Stimulated activated CD4-positive, alpha-beta T cell treated with anti-CD3 and anti-CD28 coated beads, Interleukin-15, amount 100 ng/mL, for 24 hours (primary cell): ENCODE measurements at places on chromosomes 3 and 15.

DNA sequence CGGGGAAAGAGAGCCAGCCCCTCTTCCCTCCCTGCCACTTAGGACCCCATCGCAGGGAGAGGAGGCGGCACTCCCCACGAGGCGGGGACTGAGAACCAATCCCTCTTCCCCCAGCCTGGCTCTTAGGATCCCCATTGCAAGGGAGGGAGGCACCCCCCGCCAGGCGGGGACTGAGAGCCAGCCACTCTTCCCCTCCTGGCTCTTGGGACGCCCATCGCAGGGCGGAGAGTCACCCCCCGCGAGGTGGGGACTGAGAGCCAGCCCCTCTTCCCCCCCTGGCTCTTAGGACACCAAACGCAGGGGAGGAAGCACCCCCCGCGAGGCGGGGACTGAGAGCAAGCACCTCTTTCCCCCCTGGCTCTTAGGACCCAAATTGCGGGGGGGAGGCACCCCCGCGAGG lies 34.2 kb upstream of the SSUH2 start:
- no peak for DNase-seq

DNA sequence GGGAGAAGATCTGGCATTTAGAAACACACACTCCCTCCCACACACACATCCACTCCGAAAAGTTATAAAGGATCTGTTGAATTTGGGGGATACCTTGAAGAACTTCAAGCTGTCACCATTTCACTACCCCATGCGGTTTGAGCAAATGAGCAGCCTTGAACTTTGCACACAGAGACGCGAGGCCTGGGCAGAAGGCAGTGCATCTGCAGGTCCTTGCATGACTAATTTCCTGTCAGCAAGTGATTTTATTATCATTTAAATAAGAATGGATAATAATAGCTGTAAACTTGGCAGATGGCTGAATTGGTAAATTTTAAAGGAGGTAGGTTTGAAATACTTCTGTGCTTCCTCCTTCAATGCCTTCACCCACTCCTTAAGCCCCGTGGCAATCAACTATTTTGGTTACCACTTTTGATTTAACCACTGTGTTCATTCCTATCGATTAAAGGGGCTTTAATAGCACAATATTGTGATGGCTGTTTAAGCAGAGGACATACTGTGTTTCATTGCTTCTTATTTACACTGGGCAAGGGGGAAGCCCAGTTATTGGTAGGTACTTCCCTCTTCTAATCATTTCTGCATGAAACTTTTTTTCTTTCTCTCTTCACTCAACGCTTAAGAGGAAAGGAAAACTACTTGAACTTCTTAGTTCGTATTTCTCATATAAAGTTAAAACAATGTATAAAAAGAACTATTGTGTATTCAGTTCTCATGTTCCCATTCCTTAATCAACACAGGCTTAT lies 108.1 kb downstream of the ROBO2 start:
- DNase-seq: no peak

DNA sequence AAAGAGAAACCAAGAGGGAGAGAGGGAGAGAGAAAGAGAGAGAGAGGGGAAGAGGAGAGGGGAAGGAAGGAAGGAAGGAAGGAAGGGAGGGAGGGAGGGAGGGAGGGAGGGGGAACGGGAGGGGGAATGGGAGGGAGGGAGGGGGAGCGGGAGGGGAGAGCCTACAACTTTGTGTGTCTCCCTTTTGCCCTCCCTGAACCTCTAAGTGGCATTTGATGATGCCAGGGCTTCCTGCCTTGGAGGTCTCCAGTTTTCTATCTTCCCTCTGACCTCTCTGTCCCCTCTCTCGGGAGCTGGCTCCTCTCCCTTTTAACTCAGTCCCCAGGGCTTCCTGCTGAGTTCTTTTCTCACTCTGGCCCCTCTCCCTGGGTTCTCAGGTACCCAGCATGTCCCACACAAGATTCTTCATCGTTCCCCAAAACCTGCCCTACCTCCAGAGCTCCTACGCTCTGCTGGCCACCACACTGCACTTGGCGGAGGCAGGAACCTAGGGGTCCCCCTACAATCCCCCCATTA lies 12.5 kb upstream of the FAM174B start:
- no peak for DNase-seq

- no peak for DNase-seq
Observed at GRCh38 chr15:52080031-52080430, 32.5 kb downstream of the BCL2L10 start.

DNA sequence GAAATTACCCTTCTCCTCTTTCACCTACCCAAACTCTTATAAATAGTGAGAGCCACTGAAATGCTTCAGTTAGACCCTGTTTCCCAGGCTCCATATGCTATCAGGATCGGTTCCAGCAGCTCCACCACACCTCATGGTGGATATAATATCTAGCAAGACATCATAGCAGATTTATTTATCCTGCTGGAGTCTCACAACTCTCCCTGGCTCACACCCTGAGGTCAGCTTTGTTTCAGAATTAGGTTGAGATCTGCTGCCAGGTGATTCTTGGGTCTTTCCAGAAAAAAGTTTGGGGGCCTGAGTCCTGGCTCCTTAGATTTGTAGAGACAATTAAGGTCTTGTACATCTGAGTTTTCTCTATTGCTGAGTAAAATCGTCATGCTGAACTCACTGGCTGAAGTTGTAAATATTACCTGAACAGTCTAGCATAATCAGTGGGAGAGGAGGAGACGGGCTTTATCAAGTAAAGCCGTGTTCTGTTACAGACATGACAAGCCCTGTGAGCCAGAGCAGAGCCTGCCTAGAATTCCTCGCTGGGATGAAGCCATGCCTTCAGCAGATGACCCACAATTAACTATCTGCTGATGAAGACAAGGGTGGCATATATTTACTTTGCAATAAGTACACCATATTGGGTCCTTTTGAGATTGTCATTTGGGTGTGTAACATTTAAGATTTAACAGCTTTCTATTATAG lies 131.6 kb downstream of the STAC start:
- DNase-seq: no peak

DNA sequence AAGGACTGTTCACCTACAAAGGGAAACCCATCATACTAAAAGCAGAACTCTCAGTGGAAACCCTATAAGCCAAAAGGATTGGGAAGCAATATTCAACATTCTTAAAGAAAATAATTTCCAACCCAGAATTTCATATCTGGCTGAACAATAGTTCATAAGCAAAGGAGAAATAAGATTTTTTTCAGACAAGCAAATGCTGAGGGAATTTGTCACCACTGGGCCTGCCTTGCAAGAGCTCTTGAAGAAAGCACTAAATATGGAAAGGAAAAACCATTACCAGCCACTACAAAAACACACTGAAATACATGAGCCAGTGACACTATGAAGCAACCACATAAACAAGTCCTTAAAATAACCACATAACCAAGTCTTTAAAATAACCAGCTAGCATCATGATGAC lies 28.9 kb upstream of the DCBLD2 start:
- DNase-seq: no peak

- DNase-seq: no peak
Observed at GRCh38 chr3:133905376-133905775, 9.7 kb upstream of the RAB6B start.

DNA sequence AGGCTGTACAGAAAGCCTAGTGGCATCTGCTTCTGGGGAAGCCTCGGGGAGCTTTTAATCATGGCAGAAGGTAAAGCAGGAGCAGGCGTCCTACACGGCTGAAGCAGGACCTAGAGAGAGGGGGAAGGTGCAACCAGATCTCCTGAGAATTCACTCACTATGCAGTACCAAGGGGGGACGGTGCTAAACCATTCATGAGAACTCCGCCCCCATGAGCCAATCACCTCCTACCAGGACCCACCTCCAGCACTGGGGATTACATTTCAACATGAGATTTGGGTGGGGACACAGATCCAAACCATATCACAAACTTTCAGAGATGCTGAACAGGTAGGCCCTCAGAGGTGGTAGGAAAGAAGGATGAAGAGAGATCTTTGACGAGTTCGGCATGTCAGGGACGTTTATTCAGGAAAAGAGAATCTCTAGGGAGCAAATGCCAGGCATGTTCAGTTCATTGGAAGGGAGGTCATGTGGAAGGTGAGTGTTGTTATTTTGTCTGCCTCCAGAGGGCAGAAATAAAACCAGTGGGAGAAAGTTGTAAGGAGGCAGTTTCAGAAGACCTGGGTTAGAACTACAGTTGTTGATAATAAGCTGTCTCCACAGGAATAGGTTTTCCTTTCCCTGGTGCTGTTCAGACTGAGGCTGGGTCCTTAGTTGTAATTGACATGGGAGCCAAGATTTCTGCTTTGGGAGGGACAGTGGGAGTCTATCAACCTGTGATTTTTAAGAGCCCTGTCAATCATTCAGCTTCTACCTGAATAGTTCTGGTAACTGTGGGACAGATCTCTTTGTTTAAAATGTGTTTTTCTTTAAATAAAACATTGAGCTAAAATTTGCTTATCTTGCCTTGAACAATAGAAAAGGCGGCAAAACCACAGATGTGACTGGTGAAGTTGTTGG lies 4.3 kb upstream of the FNDC3B start:
- peak; percentile 10 for DNase-seq

DNA sequence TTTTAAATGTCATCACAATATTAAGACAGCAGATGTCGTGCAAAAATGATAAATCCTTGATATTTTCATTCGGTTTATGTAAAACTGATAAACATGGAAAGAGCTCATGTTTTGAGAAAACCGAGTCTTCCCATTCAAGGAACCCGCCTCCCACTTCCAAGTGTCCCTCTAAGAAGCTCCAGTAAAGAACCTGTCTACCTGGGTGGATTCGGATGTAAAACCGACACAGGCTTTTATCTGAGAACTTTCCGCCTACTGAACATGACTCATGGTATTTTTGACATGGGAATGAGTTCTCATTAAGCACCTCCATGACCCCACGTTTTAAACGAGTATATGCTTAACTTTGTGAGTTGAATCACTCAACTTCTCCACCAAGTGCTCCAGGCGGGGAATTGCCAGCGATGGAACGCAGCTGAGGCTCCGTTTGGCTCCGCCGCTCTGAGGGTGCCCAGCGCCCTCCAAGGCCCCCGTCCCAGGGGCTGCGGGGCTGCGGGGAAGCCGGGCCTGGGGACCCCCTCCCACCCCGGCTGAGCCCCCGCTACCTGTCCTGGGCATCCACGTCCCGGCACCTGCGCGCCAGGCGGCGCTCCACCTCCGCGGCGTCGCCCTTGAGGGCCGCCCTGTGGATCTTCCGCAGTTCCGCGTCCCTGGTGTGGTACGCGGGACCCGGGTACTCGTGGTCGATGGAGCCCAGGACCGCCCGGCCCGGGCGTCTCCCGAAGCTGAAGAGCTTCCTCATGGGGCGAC lies 119.9 kb downstream of the LMLN start:
- DNase-seq: peak; percentile 68

DNA sequence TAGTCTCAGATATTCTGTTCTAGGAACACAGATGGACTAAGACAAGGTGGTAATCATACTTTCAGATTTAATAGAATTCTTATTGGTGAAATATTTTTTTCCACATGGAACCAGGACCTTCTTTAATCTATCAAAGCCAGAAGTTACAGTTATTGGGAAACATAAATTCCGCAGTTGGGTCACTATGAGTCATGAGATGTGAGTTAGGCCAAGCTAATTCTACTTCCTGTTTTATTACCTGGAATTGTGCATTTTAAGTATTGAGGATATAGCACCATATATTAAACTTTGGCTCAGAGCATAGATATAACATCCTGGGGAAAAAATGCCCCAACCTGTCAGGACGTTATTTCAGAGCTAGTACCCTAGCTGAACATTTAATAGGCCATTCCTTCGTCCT lies 96.4 kb upstream of the P3H2 start:
- DNase-seq: no peak

GRCh38 chr3:140242818-140243276 lies 307.9 kb downstream of the CLSTN2 start:
- no peak for DNase-seq

DNA sequence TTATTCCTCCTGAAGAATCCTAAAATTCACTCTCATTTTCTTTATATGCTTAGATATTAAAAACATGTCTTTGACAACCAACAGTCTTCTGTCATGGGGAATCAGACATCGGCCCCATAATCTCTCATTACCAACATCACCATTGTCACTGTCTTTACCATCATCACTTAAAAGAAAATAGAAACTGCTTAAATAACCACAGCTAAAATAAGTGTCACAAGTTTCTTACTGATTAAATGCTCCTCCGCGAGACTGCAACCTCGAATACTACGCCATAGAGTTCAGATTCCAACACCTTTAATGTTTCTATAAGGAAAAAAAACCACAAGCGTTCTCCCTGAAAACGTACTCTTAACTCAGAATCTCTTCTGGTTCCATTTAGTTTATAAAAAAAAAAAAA lies 977.5 kb upstream of the CFAP20DC start:
- no peak for DNase-seq

GRCh38 chr15:74200412-74200815 lies 2.2 kb downstream of the STRA6 start:
- no peak for DNase-seq

DNA sequence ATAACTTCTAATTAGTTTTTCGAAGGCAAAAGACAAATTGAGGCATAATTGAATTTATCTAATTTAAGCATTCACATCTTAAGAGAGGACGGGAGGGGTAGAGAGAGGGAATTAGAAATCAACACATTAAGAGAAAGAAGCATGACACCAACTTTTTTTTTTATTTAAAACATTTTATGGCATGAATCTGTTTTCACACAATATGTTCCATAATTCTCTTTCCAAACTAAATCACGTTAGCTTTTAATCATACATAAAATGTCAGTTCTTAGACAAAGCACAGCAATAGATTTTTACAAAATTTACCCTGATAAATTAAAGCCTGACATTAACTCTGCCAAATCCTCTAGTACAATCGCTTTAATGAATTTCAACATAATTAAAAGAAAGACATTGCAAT lies 600.8 kb upstream of the ROBO1 start:
- DNase-seq: no peak

DNA sequence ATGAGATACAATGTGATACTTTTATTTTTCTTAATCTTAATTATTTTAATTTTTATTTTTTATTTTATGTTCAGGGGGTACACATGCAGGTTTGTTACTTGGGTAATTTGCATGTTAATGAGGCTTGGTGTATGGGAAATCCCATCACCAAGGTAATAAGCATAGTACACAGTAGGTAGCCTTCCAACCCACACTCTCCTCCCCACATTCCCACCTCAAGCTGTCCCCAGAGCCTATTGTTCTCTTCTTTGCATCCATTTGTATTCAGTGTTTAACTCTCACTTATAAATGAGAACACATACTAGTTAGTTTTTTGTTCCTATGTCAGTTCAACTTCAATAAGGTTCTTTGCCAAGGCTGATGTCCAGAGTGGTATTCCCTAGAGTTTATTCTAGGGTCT lies 1375.4 kb downstream of the NSUN3 start:
- DNase-seq: no peak

DNA sequence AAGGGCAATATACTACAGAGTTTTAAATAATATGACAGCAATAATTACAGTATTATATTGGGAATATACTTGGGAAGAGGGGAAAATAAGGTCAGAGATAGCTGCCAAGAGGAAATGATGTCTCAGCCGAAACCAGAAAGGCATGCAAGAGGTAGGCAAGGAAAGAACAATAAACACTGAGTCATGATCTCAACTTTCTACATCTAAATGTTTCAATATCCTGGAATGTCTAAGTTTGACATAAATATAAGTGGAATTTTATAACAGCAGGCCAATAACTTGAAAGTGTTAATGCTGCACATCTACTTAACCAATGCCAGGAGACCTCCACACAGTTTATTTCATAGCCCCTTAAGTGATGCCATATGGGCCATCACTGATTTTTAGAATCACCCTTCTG lies 99.8 kb upstream of the CPNE4 start:
- no peak for DNase-seq

- no peak for DNase-seq
Observed at GRCh38 chr3:156763386-156763785, 62.8 kb upstream of the LEKR1 start.
